ENCODE measurements at places on chromosomes 13 and 19.

DNA sequence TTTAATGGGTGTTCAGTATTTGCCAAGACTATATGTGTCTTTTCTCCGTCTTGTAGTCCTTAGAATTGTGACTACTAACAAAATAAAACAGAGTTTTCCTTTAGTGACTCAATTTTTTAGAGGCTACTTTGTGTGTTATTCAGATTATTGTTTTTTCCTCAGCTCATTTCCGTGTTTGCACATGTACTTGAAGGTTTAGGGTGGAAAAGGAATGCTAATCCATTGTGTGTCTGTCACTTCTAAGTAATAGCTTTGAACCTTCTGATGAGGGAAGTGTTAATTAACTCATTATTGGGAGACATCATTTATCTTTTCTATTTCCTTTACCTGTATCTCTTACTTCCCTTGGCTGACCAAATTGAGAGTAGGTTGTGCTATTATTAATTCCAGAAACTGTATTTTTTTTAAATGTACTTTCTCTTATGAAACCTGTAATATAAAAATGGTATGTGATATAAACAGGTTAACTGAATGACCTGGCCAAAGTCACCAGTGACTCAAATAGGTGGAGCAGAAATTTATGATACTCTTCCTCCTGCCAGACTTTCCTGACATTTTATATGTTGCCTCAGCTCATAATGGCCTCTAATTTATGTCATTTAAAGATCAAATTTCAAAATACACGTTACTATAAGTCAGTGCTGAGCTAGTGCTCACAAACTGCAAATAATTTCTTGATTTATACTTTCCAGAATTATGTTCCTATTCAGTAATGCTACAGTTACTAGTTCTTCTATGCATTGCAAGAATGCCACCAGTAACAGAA is 88.8 kb downstream of the LMO7 start:
- DNase-seq = no peak

DNA sequence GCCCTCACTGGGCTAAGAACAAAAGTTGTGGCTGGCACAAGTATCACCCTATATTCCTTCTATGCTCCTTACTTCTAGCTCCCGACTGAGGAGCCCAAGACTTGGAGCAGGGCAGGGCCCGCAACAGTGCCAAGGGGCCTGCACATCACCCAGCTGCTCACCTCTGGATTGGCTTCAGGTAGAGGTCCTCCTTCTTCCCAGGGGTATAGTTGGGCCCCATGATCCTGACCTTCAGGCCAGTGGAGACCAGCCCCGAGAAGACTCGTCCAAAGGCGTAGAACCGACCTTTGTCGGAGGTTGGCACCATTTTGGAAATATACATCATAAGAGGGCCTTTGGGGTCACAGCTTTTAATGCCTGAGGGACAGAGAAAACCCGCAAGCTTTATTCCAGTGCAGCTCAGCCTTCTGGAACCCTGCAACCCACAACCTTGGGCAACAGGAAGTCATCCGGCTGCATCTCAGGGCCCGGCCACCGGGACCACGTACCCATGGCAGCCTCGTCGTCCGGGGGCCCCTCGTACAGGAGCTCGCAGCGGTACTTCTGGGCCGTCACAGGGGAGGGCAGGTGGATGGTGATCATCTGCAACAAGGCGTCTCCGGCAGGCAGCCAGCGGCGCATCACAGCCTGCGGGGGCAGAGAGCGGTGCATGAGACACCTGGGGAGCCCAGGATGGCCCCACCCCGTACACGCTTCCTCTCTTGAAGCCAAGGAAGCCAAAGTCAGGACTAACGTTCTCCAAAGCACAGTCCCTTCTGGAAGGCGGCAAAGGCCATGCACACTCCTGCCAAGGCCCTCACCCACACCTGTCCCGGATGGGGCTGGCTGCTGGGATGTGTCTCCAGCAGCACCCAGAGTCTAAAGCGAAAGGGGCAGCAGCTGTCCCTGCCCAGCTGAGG is 4.7 kb downstream of the EEF2 start:
- DNase-seq = no peak

- no peak for DNase-seq
These were observed 302.8 kb downstream of the MYO16 start for GRCh38 chr13:108932196-108932595.

DNA sequence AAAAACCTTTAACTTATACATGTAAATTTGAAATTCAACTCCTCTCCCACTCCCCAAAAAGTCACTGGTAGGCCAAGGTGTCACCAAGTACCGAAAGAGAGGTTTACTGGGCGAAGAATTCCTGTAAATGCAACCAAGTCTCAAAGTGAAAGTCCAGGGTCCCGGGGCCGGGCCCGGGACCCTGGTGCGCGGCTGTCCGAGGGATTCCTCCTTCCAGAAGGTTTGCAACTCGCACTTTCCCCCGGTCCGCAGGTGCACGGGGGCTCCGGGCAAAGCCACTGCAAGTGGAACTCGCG is 1.1 kb downstream of the STK24 start:
- no peak for DNase-seq

- DNase-seq = no peak
These were observed 465.7 kb downstream of the TBC1D4 start for GRCh38 chr13:75016225-75016624.

- DNase-seq = no peak
These were observed 192.5 kb downstream of the NDFIP2 start for GRCh38 chr13:79673310-79673992.

DNA sequence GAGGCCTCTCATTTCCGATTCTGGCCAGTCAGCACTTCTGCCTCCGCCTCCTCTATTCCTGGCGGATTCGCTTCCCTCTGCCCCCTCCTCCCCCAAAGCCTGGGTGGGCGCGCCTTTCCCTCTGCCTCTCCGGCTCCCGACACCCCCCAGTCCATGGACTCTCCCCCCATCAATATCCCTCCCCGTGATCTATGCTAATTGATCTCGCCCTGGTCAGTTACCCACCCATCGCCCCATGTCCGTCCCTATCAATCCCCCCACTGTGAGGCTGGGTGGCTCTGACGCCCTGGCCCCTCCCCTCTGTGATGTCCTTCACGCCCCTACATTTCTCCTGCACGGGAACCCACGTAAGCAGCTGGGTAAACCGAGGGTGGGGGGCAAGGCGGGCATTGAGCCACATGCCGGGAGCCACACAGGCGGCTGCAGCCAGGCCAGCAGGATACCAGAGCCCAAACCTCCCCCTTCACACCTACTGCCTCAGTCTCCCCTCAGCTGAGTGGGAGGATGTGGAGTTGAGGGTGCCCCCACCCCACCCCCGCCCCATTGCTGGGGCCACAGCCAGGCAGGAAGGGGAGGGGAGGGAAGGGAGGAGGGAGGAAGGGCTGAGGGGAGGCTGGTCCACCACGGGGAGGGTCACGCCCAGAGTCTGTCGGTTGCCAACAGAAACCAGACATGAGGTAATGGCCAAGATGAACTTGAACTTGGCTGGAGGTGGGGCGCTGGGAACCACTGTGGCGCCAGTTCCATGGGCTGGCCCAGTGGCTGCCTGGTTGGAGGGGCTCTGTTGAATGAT is 21.0 kb downstream of the SMIM24 start:
- DNase-seq = peak; percentile 96

DNA sequence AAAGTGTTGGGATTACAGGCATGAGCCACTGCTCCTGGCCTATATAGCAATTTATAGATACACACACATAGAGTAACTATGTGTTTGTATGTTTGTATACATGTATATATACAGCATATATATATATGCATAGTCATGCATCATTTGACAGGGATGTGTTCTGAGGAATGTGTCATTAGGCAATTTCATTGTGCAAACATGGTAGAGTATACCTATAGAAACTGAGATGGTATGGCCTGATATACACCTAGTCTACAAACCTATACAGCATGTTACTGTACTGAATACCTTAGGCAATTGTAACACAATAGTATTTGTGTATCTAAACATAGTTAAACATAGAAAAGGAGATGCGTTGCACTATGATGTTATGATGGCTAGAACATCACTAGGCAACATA is 53.0 kb upstream of the PCCA start:
- no peak for DNase-seq

DNA sequence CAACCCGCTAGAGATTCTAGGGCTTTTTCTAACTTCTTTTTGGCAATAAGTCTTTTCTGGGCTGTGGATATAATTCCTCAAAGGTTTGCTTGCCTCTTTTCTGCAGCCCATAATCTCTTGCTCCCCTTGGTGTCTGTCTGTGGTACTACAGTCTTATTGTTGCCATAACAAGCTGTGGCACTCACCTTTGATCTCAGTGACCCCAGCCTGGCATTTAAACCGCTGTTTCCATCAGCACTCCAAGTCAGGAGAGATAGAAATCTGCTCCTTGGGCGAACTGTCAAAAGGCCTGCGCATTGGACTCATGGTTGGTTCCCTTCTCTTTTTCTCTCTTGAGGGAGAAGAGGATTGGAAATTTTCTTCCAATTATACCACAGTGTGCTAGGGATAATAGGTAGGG is 14.5 kb upstream of the MPHOSPH8 start:
- peak; percentile 50 for DNase-seq

- peak; percentile 90 for DNase-seq
These were observed 94.1 kb downstream of the STK24 start for GRCh38 chr13:98482476-98483444.

DNA sequence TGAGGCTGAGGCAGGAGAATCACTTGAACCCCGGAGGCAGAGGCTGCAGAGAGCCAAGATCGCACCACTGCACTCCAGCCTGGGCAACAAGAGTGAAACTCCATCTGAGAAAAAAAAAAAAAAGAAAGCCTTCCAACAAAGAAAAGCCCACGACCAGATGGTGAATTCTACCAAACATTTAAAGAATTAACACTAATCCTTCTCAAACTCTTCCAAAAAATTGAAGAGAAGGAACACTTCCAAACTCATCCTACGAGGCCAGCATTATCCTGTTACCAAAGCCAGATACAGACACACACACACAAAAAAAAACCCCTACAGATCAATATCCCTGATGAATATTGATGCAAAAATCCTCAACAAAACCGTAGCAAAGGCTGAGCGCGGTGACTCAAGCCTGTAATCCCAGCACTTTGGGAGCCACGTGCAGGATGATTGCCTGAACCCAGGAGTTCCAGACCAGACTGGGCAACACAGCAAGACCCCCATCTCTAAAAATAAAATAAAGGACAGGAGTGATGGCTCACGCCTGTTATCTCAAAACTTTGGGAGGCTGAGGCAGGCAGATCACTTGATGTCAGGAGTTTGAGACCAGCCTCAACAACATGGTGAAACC is 6.2 kb upstream of the EVI5L start:
- DNase-seq = no peak

- no peak for DNase-seq
These were observed 13.3 kb downstream of the ZNF787 start for GRCh38 chr19:56107626-56108351.

DNA sequence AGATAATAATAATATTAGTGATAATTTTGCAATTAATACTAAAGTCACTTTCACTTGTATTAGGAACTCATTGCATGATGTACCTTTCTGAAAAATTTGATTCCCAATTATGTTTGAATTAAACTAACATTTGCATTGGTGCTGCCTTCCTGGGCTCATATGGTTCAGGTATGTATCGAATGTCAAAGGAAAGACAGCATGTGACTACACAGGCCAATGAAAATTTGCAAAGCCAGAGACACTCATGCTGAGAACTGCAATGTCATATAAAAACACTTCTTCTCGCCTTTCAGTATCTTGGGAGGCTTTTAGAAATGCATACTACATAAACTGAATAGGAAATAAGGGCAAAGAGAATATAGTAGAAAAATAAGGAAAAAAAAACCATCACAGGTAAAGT is 44.3 kb downstream of the RAP2A start:
- DNase-seq = no peak

GRCh38 chr13:76656500-76656899 is 229.7 kb downstream of the KCTD12 start:
- no peak for DNase-seq

- no peak for DNase-seq
These were observed 545.4 kb upstream of the GPC6 start for GRCh38 chr13:92681239-92681638.

DNA sequence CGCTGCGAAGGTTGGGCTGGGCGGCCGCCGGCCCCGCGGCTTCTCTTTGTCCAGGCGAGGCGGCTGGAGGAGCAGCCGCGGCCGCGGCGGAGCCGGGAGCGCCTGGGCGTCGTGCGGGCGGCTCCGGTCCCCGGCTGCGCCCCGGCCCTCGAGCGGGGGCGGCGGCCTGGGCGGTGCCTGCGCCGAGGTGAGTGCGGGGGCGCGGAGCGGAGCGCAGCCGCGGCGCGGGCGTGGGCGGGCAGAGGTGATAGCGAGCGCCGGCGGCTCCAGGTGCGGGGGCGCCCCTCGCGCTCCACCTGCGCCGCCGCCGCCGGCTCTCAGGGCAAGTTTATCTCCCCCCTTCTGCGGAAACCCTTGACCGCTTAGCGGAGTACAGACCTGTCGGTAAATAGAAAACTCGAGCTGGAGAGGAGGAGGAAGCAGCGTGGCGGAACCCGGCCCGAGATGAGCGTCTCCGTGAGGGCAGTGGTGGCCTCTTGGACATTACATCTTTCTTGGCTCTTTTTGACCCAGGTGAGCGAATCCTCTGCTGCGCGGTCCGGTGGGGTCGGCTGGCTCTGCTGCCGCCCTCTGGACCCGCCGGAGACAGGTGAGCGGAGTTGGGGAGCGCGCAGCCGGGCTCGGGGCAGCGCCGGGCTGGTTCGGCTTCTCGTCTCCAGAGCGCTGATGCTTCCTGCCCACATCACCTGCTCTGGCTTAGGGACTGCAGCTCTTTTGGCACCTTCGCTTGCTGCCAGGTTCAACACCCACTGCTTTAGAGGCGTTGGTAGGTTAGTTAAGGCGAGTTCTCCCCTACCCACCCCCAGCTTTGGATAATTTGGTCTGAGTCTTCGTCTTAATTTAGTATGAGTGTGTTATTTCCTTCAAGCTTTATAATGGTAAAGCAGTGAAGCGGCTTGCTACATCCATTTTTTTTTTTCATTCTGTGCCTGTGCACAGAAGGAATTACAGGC is at the start of gene MTUS2:
MTUS2 (plus strand) TSS at position 241 of the 953 bp plus-strand sequence.
- DNase-seq = no peak

DNA sequence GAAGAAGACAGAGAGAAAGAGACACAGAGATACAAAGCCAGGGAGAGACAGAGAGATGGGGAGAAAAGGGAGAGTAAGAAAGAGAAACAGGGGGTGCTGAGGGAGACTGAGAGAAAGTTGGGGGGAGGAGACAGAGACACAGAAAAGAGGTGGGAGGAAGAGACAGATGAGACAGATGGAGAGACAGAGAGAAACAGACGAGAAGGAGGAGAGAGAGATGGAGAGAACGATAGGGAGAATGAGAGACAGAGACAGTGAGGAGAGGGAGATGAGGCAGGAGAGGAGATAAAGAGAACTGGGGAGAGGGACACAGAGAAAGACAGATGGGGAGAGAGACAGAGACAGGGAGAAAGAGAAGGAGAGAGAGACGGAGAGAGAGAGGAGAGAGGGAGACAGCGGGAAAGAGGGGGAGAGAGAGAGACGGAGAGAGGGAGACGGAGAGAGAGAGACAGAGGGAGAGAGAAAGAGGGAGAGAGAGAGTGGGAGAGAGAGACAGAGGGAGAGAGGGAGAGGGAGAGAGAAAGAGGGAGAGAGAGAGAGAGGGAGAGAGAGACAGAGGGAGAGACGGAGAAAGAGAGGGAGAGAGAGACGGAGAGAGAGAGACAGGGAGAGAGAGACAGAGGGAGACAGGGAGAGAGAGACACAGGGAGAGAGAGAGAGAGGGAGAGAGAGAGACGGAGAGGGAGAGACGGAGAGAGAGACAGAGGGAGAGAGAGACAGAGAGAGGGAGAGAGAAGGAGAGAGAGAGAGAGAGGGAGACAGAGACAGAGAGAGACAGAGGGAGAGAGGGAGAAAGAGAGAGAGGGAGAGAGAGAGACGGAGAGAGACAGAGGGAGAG is 12.6 kb downstream of the JOSD2 start:
- no peak for DNase-seq

GRCh38 chr13:40680659-40681323 is 14.3 kb upstream of the FOXO1 start:
- DNase-seq = no peak

- no peak for DNase-seq
These were observed 5.1 kb downstream of the RGCC start for GRCh38 chr13:41462427-41462826.

- DNase-seq = peak; percentile 69
These were observed 10.4 kb upstream of the TBC1D4 start for GRCh38 chr13:75492389-75492788.
